Fibroblast of skin of scalp (primary cell): ENCODE measurements at places on chromosomes 3 and 15.

DNA sequence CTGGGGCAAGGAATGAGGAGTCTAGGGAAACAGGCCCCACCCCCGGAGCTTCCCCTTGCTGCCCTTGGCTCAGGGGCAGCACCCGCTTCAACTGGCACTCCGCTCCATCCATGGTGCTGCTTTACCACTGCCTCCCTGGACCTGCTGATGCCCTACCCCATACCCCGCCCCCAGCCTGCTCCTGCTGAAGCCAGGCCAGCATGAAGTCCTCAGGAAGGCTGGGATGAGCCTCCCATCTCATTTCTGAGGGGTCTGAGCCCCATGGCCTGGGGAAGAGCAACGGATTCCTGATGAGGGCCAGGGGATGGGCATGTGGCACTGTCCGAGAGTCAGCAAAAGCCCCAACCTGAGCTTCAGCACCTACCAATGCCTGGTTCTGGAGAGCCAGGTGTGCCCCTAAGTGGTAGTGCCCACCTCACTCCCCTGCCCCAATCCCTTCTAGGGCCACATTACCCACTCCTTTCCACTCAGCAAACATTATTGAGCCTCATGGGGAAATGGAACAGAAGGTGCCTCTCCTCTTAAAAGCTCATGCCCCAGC lies 21.0 kb downstream of the SEC61A1 start:
- no peak for DNase-seq

GRCh38 chr3:52399593-52399992 lies 45.3 kb downstream of the SEMA3G start:
- DNase-seq, result no peak

GRCh38 chr15:80861731-80862170 lies 82.6 kb downstream of the CEMIP start:
- no peak for DNase-seq

- DNase-seq, result peak; percentile 77
Observed at GRCh38 chr3:9947025-9947995, 4.9 kb downstream of the PRRT3 start.

GRCh38 chr15:96093063-96093462 lies 237.4 kb upstream of the NR2F2 start:
- no peak for DNase-seq

DNA sequence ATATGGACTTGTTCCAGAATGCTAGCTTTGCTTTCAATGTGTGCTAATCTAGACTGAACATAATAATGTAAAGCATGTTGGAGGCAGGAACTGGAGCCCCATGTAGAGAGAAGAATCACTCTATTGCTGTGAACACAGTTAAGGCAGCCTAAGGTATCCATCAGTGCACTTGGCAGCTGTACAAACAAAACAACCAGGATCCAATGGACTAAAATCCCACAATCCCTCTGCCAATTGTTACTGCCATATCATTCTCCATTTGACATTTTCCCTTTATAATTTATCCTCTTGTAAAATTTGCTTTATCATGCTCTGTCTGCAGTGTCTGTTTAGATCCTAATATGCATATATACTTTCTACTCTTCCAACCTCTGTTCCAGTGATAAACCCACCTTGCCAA lies 756.8 kb upstream of the LMCD1 start:
- DNase-seq, result no peak

DNA sequence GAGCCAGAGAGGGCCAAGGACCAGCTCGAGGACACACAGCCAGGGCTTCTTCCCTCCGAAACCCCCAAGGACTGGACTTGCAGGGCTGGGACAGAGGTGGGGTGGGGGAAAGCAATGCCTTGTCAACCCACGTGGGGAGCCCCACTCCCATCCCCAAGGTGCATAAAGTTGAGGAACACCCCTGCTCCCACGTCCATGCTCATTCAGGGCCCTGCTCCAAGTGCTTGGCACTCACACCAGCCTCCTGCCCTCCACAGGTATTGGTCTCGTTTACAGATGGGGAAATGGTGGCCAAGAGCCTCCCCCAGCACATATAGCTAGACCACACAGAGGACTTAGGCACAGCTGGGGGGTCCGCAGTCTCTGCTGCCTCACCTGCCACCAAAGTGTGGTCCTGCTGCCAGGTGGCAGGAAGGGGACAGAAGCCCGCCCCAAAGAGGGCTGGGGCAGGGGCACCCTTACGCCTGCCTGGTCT lies 50.5 kb upstream of the CSPG4 start:
- DNase-seq, result no peak

DNA sequence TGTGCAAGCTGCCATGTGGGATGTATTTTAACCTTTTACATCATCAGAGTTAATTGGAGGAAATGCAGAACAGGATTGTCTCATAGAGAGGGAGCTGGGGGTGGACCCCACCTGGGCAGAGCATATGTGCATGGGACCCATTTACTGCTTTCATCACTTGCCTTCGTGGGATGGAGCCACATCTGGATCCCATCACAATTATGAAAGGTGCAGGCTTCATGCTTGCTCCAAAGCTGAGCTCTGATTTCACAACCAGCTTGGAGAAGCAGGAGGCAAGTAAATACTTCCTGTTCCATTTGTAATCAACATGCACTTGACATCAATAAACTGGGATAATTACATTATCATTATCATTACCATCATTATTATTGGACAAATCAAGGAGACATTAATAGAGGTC lies 161.9 kb downstream of the ALDH1A2 start:
- DNase-seq, result no peak

DNA sequence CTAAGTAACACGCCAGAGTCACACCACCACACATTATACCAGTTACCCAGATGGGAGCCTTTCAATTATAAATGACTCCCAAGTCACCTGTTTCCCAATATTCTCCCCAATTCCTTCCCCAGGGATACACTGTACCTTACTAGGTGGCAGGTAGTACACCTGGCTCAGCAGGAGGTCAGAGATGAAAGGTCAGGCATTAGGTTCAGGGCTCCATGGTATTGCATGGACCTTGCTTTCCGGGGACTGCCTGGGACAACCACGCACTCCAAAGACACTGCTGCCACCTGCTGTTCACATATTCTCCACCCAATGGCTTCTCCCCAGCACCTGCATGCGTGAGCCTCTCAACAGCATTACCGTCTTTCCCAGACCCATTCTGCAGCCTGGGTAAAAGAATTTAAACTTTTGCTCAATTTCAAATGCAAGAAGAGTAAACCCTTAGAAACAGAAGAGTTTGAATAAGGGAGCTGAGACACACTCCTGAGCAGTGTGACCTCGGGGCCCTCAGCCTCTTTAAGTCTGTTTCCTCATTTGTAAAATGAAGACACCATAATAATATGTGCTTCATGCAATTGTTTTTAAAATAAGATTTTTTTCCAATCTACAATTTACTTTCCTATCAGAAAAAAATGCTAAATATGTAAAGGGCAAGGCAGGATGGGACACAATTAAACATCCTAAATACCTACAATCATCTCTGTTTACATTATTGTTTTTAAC lies 28.0 kb upstream of the LACTB start:
- peak; percentile 72 for DNase-seq

GRCh38 chr3:64038253-64038767 lies 15.0 kb upstream of the PSMD6 start:
- DNase-seq, result no peak

DNA sequence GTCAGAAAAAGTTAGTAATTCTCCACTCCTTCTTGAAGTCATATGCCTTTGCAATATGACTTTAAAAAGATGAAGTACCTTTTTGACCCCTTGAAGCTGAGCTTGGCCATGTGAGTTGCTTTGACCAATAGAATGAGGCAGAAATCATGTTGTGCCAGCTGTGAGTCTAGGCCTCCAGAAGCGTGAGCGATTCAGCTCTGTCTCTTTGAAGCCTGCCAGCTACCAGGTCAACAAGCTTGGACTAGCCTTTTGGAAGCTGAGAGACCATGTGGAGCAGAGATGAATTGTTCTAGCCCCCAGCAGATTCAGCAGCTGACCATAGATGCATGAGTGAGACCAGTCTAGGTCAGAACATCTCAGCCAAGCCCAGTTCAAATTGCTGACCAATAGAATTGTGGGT lies 69.8 kb upstream of the EOMES start:
- DNase-seq, result no peak

- peak; percentile 52 for DNase-seq
Observed at GRCh38 chr3:104916971-104917370, 449.7 kb upstream of the ALCAM start.

- no peak for DNase-seq
Observed at GRCh38 chr3:187014417-187014864, 84.1 kb downstream of the ST6GAL1 start.

DNA sequence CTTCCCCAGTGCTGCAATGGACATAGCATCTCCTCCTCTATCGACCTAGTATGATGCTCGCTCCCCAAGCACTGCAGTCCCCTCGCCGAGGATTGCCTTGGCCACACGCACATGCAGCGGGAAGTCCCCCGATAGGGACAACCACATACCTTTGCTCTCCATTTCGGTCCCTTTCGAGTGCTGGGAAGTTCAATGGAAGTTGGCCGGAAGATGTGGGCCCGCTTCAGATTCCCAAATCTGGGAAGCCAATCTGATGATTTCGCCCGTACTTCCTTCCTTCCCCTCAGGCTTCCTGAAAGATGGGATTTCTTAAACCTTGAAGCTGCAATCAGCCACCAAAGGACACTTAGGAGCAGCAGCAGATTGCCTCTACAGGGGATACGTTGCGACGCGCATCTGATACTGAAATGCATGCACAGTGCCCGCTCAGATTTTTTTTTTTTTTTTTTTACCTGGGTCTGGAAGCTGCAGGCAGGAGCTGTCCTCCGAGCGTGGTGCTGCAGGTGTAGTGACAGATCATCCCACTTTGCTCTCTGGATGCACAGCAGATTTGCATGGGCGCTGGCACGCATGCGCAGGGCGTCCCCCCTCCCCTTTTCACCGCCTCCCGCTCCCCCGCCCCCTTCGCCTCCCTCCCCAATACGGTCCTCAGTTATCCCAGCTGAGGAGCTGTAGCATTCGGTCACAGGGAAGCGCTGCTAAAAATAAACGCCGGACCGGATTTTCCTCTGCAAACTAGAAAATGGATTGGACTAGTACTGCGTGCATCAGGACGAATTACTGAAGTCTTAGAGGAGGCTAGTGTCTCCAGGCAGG lies at the start of gene FGF12:
TSS of gene FGF12 (minus strand) at position 510 of the 816 bp plus-strand sequence.
- DNase-seq, result peak; percentile 35

GRCh38 chr15:72685925-72686794 lies at the start of the genes BBS4 and HIGD2B:
BBS4 (plus strand) TSS chr15:72686207; CDS start chr15:72686228, 21 bp downstream.
HIGD2B (minus strand) TSS chr15:72686182; CDS start chr15:72676374, 9,808 bp downstream.
- peak; percentile 90 for DNase-seq

- peak; percentile 34 for DNase-seq
Observed at GRCh38 chr3:127822682-127823425, 539 bp upstream of the MGLL start.

DNA sequence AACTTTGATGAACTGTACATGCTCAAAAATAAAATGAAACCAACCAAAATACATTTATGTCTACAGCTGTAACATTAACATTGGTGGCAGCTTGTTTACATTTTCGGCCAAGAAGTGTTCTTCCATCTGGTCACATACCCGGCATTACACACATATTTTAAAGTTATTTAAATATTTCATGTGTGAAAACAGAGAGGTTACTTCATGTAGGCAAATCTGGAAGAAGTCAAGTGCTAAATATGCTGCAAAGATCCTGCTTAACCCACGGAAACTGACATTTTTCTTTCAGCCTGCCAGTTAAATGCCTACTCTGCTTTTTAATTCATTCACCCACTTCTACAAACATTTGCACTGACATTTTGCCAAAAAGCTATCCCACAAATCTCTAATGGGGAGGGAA lies 69.7 kb downstream of the MB21D2 start:
- peak; percentile 86 for DNase-seq

- DNase-seq, result no peak
Observed at GRCh38 chr3:23508464-23508863, 297.3 kb upstream of the UBE2E1 start.

DNA sequence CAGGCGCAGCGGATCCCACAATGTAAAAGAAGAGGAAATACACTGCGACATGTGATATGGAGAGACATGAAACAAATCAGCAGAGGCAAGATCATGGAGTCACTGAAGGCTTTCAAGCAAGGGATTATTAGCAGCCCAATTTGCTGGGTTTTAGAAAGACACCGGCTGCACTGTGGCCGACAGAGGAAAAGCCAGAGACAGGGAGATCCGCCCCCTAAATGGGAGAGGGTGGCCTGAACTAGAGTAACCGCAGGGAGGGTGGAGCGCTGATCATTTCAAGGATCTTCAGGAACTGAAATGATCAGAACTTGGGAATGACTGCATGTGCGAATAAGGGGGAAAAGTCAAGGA lies 612 bp upstream of the C15orf40 start:
- peak; percentile 35 for DNase-seq

- no peak for DNase-seq
Observed at GRCh38 chr3:58158442-58159153, 52.2 kb downstream of the DNASE1L3 start.

DNA sequence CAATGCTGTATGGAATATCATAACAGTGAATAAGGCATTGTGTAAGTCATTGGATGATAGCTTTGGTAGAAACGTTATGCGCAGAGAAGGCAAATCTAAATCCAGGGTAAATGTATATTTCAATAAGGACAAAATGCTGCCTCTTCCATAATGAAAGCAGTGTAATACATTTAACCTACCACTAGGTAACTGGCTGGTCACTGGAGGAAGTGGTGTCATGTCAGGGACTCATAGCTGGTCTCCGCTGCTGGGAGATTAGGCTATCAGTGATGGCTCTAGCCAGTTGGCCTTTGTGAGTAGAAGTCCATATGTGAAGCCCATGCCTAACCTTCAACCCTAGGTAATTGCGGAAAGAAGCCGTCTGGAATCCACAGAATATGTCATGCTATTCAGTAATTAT lies 140.9 kb downstream of the NLGN1 start:
- DNase-seq, result no peak

- peak; percentile 10 for DNase-seq
Observed at GRCh38 chr3:53696401-53697172, 149.6 kb downstream of the CHDH start.

- no peak for DNase-seq
Observed at GRCh38 chr3:53800041-53800906, 45.9 kb downstream of the CHDH start.

DNA sequence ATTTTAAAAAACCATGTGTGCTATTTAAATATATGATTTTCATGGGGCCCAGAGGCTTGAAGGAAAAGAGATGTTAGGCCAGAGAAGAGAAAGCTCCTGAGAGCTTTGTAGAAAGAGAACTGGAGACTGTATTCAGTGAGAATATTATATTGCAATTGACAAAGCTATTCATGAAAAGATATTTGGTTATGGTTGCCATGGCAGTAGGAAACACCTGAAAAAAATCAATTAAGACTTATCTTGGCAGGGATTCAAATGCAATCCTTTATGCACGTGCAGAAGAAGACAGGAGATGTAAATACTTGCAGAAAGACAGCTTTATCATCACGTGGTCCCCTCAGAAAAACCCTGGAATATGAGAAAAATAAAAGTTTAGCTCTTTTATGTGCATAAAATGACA lies 636.0 kb upstream of the TBL1XR1 start:
- DNase-seq, result no peak

GRCh38 chr15:48352474-48353072 lies 21.3 kb downstream of the DUT start:
- DNase-seq, result peak; percentile 68

GRCh38 chr3:179234199-179234598 lies 16.7 kb downstream of the KCNMB3 start:
- DNase-seq, result peak; percentile 11

- DNase-seq, result no peak
Observed at GRCh38 chr3:186603159-186603558, 9.7 kb upstream of the AHSG start.
